ENCODE measurements at places on chromosomes 11 and 22.

- no peaks in the 10 kb centered on the region for H3K36me3 ChIP-seq
- no peak overlapping the region for H3K4me3 ChIP-seq
- no peaks in the 10 kb centered on the region for H3K27me3 ChIP-seq
- no peak for DNase-seq
- H3K27ac ChIP-seq: no peak overlapping the region
Observed at GRCh38 chr22:27489178-27489675, 312.3 kb downstream of the MN1 start.

GRCh38 chr11:55707029-55707428, 45.0 kb downstream of the OR4C6 start:
- no peak for DNase-seq
- H3K27me3 ChIP-seq: no peaks in the 10 kb centered on the region
- no peak overlapping the region for H3K4me3 ChIP-seq
- H3K27ac ChIP-seq: no peak overlapping the region
- H3K4me1 ChIP-seq: no peaks in the 10 kb centered on the region

DNA sequence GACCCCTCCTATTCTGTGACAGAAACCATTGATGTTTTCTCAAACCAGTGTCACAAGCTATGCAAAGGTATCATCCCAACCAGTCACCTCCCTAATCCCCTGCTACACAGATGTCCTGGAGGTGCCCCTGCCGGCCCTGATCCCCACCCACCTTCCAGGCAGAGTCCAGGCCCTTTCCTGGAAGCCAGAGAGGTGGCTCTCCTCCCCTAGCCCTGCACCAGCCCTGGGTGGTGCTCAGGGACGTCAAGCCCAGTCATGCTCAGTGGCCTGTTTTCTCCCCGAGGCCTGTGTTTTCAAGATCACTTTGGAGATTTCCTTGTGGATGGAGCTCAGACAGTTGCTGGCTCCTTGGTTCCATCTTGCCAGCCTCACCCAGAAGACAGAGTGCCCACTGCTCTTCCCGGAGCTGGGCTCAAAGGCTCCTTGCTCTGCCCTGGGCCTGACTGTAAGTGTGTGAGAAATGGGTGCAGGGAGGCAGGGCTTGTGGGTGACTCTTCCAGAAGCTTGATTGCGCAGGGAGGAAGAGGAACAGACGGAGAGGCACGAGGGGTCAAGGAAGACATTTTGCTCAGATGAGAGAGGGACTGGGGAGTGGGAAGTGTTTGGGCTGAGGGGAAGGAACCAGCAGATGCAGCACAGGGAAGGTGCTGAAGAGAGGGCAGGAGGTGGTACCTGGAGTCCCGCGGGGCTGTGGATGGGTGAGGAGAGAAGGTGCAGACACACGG, 11.3 kb downstream of the P2RY6 start:
- no peak for DNase-seq
- peaks cover 7% of the 10 kb centered on the region for H3K27me3 ChIP-seq
- no peaks in the 10 kb centered on the region for H3K36me3 ChIP-seq
- no peak overlapping the region for H3K4me3 ChIP-seq

DNA sequence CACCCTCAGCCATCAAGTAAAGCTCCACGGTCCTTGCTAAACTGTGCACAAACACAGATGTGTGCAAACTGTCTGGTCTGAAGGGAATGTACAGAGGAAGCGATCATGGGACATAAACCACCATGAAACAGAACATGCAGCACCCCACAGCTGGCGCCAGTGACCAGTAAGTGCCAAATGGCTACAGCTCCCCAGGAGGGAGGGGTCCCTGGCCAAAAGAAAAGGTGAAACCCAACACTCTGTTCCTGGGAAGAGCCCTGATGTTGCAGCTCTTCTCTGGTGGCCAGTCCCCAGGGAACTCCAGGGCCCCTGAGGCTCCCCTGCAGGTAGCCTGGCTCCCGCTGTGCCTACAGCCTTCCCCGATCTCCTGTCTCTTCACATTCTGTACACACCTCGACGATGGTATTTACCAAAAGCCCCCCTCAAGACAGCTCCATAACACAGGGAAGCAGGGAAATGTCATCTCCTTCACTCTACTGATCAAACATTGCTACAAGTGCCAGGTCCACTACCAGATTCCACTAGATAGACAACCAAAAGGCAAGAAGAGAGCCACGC, 2.9 kb downstream of the DGCR6L start:
- H3K4me3 ChIP-seq: no peak overlapping the region
- H3K4me1 ChIP-seq: peaks cover 34% of the 10 kb centered on the region
- no peaks in the 10 kb centered on the region for H3K36me3 ChIP-seq
- no peaks in the 10 kb centered on the region for H3K27me3 ChIP-seq
- DNase-seq: peak; percentile 31

DNA sequence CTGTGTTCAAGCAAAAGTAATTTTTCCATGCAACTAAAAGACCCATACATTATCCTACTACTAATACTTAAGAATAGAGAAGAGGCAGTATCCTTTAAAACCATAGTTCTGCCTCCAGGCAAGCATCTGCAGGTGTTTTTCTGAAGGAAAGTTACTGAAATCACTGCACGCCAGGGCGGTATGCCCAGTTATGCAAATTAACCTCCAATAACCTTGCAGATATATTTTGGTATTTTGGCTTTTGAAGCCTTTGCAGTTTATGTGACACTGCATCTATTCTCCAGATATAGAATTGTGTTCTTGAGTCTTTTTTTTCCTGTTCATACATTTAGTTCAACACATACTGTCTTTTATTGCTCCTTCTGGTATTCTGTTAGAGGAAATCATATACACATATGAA, 346.2 kb upstream of the PDGFD start:
- no peaks in the 10 kb centered on the region for H3K4me1 ChIP-seq
- H3K36me3 ChIP-seq: no peaks in the 10 kb centered on the region
- no peak for DNase-seq
- H3K4me3 ChIP-seq: no peak overlapping the region
- H3K27ac ChIP-seq: no peak overlapping the region
- peaks cover 3% of the 10 kb centered on the region for H3K27me3 ChIP-seq

- no peak for DNase-seq
- H3K27ac ChIP-seq: no peak overlapping the region
- H3K36me3 ChIP-seq: no peaks in the 10 kb centered on the region
- no peaks in the 10 kb centered on the region for H3K4me1 ChIP-seq
Observed at GRCh38 chr11:26820739-26821138, 98.9 kb upstream of the SLC5A12 start.

GRCh38 chr11:26286472-26287066, 45.4 kb upstream of the ANO3 start:
- H3K4me1 ChIP-seq: peaks cover 3% of the 10 kb centered on the region
- no peaks in the 10 kb centered on the region for H3K36me3 ChIP-seq
- no peak for DNase-seq
- no peak overlapping the region for H3K27ac ChIP-seq
- no peak overlapping the region for H3K4me3 ChIP-seq
- H3K27me3 ChIP-seq: peaks cover 2% of the 10 kb centered on the region

GRCh38 chr11:120073196-120073595, 64.7 kb downstream of the TRIM29 start:
- H3K36me3 ChIP-seq: no peaks in the 10 kb centered on the region
- DNase-seq: no peak
- H3K27me3 ChIP-seq: peaks cover 14% of the 10 kb centered on the region
- no peak overlapping the region for H3K27ac ChIP-seq

- no peak overlapping the region for H3K4me3 ChIP-seq
- peaks cover 2% of the 10 kb centered on the region for H3K27me3 ChIP-seq
- DNase-seq: no peak
- H3K4me1 ChIP-seq: no peaks in the 10 kb centered on the region
- no peak overlapping the region for H3K27ac ChIP-seq
Observed at GRCh38 chr11:36062796-36063365, 119.0 kb downstream of the LDLRAD3 start.

- peaks cover 43% of the 10 kb centered on the region for H3K36me3 ChIP-seq
- no peaks in the 10 kb centered on the region for H3K27me3 ChIP-seq
- H3K27ac ChIP-seq: no peak overlapping the region
- H3K4me1 ChIP-seq: no peaks in the 10 kb centered on the region
Observed at GRCh38 chr11:18088966-18089365, 16.9 kb downstream of the SAAL1 start.

DNA sequence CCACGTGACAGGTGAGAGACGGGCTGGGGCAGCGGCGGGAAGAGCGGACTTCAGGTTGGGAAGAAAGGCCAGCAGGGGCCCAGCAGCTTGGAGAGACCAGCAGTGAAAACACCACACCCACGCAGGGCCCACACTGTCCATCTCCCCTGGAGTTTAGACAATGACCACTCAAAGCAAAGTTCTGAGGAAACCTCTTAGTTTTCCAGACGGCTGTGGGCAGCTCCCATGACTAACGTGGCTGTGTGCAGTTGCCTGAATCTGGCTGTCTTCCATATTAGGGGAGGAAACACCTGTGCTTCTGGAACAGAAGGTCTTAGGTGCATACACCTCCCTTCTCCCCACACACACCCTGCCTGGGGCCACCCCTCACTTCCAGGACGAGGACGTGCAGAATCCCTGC, 70.6 kb upstream of the TTLL12 start:
- DNase-seq: no peak
- no peak overlapping the region for H3K4me3 ChIP-seq
- H3K4me1 ChIP-seq: peaks cover 6% of the 10 kb centered on the region
- H3K36me3 ChIP-seq: no peaks in the 10 kb centered on the region
- peaks cover 21% of the 10 kb centered on the region for H3K27me3 ChIP-seq

DNA sequence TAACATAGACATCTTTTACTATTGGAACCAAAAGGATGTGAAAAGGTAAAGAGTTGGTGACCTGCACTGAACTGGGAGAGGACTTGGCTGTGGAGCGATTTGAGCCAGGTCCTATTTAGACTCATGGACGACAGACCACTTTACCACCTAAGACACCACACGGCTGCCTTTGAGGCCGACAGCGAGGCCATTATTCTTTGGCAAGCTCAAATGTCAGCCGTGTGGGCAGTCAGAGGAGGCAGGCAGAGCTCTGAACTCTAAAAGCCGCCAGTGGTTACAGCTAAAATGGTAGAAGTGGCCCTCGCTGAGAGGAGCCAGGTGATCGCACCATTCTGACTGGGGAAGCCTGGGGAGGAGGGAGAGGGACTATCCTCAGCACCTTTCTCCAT, 50.5 kb downstream of the SCUBE1 start:
- H3K27me3 ChIP-seq: no peaks in the 10 kb centered on the region
- H3K36me3 ChIP-seq: no peaks in the 10 kb centered on the region
- H3K4me3 ChIP-seq: no peak overlapping the region

GRCh38 chr11:45185228-45185729, 38.8 kb downstream of the PRDM11 start:
- H3K36me3 ChIP-seq: no peaks in the 10 kb centered on the region
- no peak overlapping the region for H3K4me3 ChIP-seq
- H3K27me3 ChIP-seq: peaks cover 8% of the 10 kb centered on the region

GRCh38 chr11:65833297-65834030, at the start of gene SNX32:
TSS of gene SNX32 (plus strand) at chr11:65833963. CDS start at chr11:65834066, 103 bp downstream.
- no peak within 1 kb of the TSS for H3K4me3 ChIP-seq
- H3K36me3 ChIP-seq: peaks cover 4% of the 10 kb centered on the region
- H3K4me1 ChIP-seq: peaks cover 15% of the 10 kb centered on the region
- H3K27me3 ChIP-seq: peaks cover 28% of the 10 kb centered on the region

GRCh38 chr11:63427971-63428508, 58.5 kb downstream of the SLC22A9 start:
- peaks cover 26% of the 10 kb centered on the region for H3K27me3 ChIP-seq
- H3K36me3 ChIP-seq: no peaks in the 10 kb centered on the region
- no peaks in the 10 kb centered on the region for H3K4me1 ChIP-seq
- H3K4me3 ChIP-seq: no peak overlapping the region
- DNase-seq: no peak

GRCh38 chr11:130582981-130583380, 134.5 kb downstream of the ADAMTS15 start:
- H3K4me3 ChIP-seq: no peak overlapping the region
- H3K27ac ChIP-seq: no peak overlapping the region
- DNase-seq: no peak

GRCh38 chr11:126722956-126723664, 277.5 kb downstream of the KIRREL3 start:
- no peak for DNase-seq
- H3K27me3 ChIP-seq: no peaks in the 10 kb centered on the region
- H3K36me3 ChIP-seq: no peaks in the 10 kb centered on the region

GRCh38 chr11:60394666-60395380, 1.4 kb upstream of the MS4A14 start:
- no peak for DNase-seq
- no peaks in the 10 kb centered on the region for H3K4me1 ChIP-seq
- peaks cover 4% of the 10 kb centered on the region for H3K27me3 ChIP-seq
- no peak overlapping the region for H3K27ac ChIP-seq
- no peak overlapping the region for H3K4me3 ChIP-seq
- H3K36me3 ChIP-seq: no peaks in the 10 kb centered on the region
